ENCODE measurements at places on chromosomes 1 and 21. TPM values are rescaled to one million over a fixed set of nuclear protein-coding genes. Genes with fewer than 3 reads are reported as not detected.

- H3K27me3 ChIP-seq: peaks cover 9% of the 10 kb centered on the region
- no peaks in the 10 kb centered on the region for H3K36me3 ChIP-seq
- H3K4me3 ChIP-seq: peak within 1 kb of the TSS; percentile 79
- DNase-seq: peak; percentile 32
Observed at GRCh38 chr1:38005195-38006007, at the start of gene FHL3. Gene FHL3 (minus strand): TSS chr1:38005514. CDS start chr1:37999412, 6,102 bp downstream.

- H3K4me3 ChIP-seq: no peak overlapping the region
- H3K36me3 ChIP-seq: no peaks in the 10 kb centered on the region
- peaks cover 6% of the 10 kb centered on the region for H3K4me1 ChIP-seq
- H3K27ac ChIP-seq: no peak overlapping the region
Observed at GRCh38 chr1:197933016-197933415, 15.8 kb downstream of the LHX9 start.

DNA sequence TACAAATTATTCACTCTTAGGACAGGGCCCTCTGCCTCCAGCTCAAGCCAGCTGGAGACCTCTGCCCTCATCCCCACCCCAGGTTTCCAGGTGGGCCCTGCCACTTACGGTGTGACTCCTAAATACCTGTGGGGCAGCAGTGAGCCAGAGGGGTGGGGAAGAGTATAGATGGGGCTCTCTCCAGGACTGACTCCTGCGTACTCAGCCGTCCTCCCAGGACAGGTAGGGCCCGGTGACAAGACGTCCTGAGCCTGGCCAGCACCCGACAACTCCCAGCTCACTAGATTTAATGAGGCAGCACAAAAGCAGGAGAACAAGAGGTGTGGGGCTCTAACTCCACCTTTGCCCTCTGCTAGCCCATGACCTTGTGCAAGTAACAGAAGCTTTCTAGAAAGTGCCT is 16.8 kb downstream of the GNG12 start:
- no peaks in the 10 kb centered on the region for H3K4me1 ChIP-seq
- DNase-seq: no peak
- no peaks in the 10 kb centered on the region for H3K36me3 ChIP-seq
- no peak overlapping the region for H3K4me3 ChIP-seq
- H3K27me3 ChIP-seq: peaks cover 10% of the 10 kb centered on the region

GRCh38 chr1:229040630-229041358 is 230.1 kb upstream of the RAB4A start:
- H3K27me3 ChIP-seq: peaks cover 46% of the 10 kb centered on the region
- no peak overlapping the region for H3K27ac ChIP-seq
- DNase-seq: no peak

DNA sequence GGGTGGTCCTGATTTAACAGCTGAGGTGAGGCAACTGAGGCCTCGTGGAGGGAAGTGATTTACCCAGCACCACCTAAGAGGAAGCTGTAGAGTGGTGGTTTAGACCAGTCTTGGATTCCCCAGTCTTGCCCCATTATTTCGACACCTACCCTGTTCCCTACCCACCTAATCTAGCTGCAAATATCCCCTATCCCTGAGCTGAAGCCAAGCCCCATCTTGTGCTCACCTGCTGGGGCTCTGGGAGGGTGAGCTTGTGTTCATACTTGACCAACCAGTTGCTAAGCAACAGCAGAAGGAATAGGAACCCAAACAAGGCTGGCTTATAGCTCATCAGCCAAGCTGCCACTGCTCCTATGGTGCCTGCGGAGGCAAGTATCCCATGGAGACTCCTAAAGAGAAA is 2.0 kb downstream of the TEX46 start:
- no peak overlapping the region for H3K4me3 ChIP-seq
- DNase-seq: no peak
- peaks cover 9% of the 10 kb centered on the region for H3K4me1 ChIP-seq
- no peak overlapping the region for H3K27ac ChIP-seq
- no peaks in the 10 kb centered on the region for H3K36me3 ChIP-seq

DNA sequence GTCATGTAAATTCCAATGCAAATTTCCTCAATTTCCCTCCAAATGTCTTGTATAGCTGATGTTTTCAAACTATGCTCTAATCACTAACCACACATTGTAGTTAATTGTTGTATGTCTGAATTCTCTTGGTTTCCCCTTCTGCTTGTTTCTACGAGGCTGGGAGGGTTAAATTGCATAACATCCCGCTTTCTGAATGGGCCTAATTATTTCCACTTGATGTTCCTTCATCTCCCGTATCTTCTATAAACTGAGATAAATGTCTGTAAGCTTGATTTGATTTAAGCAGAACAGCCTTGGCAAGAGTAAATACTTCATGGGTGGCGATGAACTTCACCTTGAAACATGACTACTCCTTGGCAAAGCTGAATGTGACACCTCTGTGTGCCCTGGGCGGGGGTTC is 72.2 kb downstream of the SERINC2 start:
- no peak for DNase-seq
- no peak overlapping the region for H3K4me3 ChIP-seq

Gene HES3
- total RNA-seq: not detected

Gene KIAA0040
- total RNA-seq: 57.2 TPM

Gene IGSF9
- not detected for total RNA-seq

Gene LY9
- 63.6 TPM for total RNA-seq

Measured in activated B cell treated with CpG ODN at 0.5 μM for 24 hours (primary cell).